Activated CD8-positive, alpha-beta memory T cell treated with anti-CD3 and anti-CD28 coated beads for 48 hours (primary cell): ENCODE measurements at places on chromosomes 12 and 14.
A peak's percentile ranks its signal among the peaks of the same experiment; 100 is the strongest.

DNA sequence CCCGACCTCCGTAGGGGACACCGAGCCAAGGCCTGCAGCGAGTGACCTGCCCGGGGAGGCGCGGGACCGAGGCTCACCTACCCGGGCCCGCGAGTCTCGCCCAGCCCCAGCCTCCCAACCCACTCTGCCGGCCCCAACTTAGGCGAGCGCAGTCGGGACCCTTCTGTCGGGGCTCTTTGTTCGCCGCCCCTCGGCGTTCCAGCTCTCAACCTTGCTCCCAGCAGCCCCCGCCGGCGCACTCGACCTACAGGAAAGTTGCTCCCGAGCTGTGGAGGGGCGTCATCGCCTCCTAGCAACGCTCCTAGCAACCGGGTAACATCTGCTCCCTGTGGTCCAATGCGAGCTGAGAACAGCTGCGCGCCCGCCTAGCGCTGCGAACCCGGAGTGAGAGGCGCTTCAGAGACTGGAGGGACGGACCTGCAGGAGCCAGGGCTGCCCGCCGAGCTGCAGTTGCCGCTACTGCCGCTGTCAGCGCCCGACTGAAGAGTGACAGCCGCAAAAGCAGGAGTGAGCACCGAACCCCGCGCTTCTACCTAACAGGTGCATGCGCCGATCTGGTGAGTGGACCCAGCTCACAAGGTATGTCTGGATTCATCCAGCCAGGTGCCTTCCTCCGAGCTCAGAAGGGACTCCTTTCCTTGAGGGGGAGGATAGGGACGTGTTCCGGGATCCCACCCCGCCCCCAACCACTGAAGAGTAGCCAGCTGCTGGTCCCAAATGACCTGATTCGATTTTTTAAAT, 355.0 kb downstream of the SNAPC1 start:
- DNase-seq, result peak; percentile 22

- DNase-seq, result peak; percentile 13
These were observed 925 bp downstream of the DICER1 start for GRCh38 chr14:95156161-95157047.

DNA sequence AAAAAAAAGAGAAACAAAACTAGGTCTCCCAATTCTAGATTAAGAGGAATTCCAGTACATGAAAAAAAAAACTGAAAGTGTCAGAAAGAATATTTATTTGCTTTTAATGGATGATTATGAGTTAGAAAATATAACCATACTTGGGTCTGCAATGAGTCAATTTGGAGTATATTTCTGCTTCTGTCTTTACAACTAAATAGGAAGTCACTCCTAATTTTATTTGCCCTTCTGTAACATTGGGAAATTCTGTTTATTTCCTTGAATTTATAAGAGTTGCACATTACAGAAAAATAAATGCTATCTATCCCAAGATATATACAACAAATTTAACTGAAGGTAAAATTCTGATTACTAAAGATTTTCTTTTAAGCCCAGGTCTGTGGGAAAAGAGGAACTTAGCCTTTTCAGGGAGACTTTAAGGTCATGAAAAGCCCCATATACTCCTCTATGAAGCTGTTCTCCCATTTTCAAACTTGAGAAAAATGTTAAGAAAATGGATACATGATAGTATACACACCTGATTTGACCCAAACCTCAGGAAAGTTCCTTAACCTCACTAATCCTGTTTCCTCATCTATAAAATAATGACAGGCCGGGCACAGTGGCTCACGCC, 7.2 kb downstream of the SINHCAF start:
- no peak for DNase-seq

GRCh38 chr12:49342066-49342913, 4.4 kb upstream of the DNAJC22 start:
- peak; percentile 83 for DNase-seq

DNA sequence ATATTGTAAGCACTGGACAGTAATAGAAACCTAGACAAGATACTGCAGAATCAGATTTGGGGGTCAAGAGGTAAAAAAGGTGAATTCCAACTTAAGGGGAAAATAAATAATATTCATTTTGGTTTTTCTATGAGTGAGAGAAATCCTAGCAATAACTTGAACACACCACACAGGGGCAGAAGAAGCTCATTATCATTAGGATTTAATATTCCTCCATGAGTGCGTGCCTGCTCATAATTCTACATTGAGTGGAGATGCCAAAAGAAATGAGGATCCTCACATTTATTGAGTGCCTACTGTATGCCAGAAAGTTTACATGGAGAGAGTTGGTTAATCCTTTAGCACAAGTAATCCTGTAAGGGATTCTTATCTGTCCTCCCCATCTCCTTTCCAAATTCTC, 40.5 kb upstream of the C14orf132 start:
- no peak for DNase-seq

GRCh38 chr14:68696721-68697495, 96.0 kb downstream of the ZFP36L1 start:
- no peak for DNase-seq

GRCh38 chr12:1355396-1355795, 239.0 kb downstream of the FBXL14 start:
- DNase-seq, result no peak

DNA sequence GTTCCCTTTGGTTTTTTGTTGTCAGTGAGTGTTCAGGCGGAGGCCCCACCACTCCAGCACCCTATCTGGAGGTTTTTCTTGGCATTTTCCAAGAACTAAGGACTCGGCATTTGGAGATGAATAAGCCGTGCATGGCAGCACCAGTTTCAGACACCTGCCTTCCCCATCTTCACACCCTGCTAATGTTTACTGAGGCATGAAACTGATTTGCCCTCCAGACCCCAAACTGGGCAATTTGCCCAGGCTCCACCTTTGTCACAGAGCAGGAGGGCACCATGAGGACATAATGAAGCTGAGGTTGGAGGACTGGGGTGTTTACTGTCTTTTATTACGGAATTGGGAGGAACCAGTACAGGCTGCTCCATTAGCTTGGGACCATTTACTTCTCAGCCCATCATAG, 113.4 kb downstream of the LGMN start:
- no peak for DNase-seq

GRCh38 chr14:23119363-23120327, 590 bp upstream of the CEBPE start:
- DNase-seq, result no peak

GRCh38 chr12:1059162-1059561, 68.1 kb downstream of the ERC1 start:
- no peak for DNase-seq

- DNase-seq, result no peak
These were observed 6.9 kb downstream of the MGAT4C start for GRCh38 chr12:86249276-86249675.

DNA sequence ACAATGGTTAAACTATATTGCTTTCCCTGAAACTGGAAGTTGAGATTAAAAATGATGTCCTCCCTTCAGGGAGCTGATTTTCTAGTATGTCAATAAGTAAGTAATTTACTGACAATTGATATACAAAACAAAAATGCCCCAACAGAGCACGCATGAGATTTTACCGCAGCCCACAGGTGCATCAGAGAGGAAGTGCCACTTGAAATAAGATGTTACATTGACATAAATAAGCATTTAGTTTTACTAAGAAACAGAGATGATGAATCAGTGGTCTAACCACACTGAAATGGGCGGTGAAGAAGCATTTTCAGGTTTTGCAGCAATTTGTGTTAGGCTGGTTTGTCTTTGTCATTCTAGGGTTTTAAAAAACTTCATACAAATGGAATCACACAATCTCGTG, 8.8 kb upstream of the CLECL1 start:
- no peak for DNase-seq

GRCh38 chr12:6724409-6724797, 557 bp downstream of the COPS7A start:
- DNase-seq, result no peak

- no peak for DNase-seq
These were observed 102.3 kb downstream of the TRMT5 start for GRCh38 chr14:60878536-60878935.

DNA sequence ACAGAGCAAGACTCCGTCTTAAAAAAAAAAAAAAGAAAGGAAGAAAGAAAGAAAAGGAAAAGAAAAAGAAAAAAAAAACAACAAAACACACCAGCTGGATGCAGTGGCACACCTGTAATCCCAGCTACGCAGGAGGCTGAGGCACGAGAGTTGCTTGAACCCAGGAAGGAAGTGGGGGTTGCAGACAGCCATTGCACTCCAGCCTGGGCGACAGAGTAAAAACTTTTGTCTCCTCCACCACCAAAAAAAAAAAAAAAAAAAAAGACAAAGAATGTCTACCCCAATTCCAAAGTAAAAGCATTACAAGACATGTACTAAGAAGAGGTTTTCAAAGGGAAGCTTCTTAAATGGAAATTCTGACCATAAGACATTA, 53.4 kb downstream of the HNRNPC start:
- DNase-seq, result no peak

DNA sequence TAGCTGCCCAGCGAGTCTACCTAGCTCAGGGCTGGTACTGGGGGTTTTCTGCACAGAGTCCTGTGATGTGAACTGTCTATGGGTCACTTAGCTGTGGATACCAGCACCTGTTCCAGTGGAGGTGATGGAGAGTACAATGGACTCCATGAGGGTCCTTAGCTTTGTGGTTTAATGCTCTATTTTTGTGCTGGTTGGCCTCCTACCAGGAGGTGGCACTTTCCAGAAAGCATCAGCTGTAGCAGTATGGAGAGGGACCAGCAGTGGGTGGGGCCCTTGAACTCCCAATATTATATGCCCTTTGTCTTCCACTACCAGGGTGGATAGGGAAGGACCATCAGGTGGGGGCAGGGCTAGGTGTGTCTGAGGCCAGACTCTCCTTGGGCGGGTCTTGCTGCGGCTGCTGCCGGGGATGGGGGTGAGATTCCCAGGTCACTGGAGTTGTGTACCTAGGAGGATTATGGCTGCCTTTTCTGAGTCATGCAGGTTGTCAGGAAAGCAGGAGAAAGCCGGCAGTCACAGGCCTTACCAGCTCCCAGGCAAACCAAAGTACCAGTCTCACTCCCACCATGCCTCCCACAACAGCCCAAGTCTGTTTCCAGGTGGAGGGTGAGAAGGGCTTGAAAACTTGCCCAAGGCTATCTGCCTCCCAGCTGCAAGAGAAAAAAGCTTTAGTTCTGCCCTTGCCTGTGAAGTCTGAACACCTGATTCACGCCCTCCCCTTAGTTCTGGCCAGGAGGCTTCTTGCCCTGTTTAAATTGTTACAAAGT, 163.0 kb upstream of the NUDT4 start:
- DNase-seq, result no peak

DNA sequence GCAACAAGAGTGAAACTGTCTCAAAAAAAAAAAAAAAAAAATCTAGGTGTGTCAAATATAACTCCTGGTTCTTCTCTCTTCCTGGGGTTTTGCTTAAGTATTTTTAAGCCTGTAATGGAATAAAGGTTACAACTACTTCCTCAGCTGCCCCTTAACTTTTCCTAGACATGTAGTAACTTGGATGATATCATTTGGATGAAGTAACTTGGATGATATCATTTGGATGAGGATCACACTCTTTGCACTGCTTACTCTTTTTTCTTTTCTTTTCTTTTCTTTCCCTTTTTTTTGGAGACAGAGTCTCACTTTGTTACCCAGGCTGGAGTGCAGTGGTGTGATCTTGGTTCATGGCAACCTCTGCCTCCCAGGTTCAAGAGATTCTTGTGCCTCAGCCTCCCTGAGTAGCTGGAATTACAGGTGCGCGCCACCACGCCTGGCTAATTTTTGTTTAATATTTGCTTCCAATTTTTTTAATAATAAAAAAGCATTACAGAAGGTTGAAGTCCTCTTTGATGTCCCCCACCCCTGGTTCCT, 775 bp upstream of the FAM186A start:
- DNase-seq, result no peak

DNA sequence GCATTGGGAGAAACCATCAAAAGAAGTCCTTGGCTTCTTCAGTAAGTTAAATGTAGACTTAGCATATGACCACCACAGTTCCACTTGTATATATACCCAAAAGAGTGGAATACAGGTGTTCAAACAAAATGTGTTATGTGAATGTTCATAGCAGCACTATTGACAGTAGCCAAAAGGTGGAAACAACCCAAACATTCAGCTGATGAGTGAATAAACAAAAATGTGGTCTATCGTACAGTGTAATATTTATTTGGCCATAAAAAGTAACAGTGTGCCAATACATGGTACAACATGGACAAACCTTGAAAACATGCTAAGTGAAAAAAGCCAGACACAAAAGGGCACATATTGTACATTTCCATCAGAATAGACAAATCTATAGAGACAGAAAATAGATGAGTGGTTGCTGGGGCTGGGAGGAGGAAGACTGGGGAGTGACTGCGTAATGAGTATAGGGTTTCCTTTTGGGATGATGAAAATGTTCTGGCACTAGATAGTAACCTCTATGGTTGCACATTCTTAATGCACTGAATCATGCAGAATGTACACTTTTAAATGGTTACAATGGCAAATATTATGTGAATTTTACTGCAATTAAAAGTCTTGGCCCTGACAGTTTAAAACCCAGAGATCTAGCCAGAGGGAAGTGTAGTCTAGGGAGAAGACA, 5.5 kb downstream of the ERP29 start:
- no peak for DNase-seq

GRCh38 chr14:79281244-79282152, 929.8 kb downstream of the DIO2 start:
- no peak for DNase-seq

DNA sequence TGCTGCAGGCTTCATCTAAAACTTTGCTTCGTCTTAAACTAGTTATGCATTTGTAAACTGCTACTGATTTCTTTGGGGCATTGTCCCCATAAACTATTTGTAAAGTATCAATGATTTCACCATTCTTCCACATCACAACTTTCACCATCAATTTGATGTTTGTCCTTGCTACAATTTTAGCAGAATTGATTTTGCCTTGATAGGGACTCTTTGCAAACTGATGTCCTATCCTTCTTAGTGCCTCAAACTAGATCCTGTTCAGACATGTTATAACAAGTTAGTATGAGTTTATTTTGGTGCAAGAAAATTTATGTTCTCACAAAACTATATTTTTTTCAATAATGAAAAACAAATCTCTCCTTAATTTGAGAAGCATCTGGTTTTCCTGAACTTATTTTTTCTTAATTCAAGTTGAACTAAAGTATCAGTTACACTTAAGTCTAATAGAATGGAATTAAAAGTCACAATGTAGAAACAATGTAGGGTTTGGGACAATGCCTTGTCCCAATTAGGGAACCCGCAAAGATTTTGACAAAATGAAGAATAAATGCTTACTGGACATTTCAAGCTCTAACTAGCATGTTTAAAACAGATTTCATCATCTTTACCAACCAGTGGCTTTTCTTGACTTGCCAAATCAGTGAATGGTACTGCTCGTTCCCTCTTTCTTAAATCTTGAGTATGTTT, 10.1 kb upstream of the ARID4A start:
- DNase-seq, result no peak
